ENCODE measurements at places on chromosomes 4 and X. TPM values are rescaled to one million over a fixed set of nuclear protein-coding genes. Genes with fewer than 3 reads are reported as not detected.
A peak's percentile ranks its signal among the peaks of the same experiment; 100 is the strongest.

Gene AMER1
- total RNA-seq = 4.1 TPM

Gene KIT
- total RNA-seq = 11.0 TPM

Gene ARX
- total RNA-seq = not detected

Gene KDM5C
- total RNA-seq = 91.2 TPM

Gene POU4F2
- not detected for total RNA-seq

Gene SLC16A2
- 0.12 TPM for total RNA-seq

Gene KLHL5
- 26.2 TPM for total RNA-seq

Gene IL2
- total RNA-seq = 1.1 TPM

Gene S100P
- 1.3 TPM for total RNA-seq

GRCh38 chr4:126144543-126145237 is 829.9 kb downstream of the FAT4 start:
- no peak for DNase-seq

DNA sequence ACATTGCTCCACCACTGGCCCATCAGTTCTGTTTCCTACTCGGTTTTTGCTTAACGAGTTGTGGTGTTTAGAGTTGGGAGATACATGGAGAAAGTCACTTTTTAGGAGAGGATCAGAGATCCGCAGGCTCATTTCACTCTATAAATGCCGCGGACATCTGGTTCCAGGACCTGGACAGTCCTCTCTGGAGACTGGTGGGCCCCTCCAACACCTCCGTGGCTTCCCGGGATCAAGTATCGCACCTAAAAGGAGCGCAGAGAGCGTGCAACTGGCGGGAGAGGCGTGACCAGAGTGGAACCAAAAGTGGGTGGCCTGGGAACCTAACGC is 9.9 kb upstream of the CLTRN start:
- DNase-seq = no peak

- DNase-seq = no peak
Observed at GRCh38 chr4:182510836-182511235, 267.6 kb downstream of the TENM3 start.

DNA sequence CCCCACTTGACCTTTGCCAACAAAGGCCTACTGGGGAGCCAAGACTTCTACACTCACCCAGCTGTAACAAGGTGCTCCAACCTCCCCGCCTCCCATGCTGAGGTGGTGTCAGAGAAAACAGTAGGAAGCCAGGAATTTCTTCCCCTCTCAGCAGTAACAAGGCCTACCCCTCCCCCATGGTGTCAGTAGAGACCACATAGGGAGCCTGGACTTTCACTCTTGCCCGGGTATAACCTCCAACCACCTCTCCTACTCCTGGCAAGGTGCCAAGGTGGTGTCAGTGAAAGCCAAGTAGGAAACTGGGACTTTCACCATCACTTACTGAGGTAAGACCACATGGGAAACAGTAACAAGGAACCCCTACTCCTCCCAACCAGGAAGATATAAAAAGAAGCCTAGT is 93.1 kb downstream of the SLC16A2 start:
- DNase-seq = no peak

DNA sequence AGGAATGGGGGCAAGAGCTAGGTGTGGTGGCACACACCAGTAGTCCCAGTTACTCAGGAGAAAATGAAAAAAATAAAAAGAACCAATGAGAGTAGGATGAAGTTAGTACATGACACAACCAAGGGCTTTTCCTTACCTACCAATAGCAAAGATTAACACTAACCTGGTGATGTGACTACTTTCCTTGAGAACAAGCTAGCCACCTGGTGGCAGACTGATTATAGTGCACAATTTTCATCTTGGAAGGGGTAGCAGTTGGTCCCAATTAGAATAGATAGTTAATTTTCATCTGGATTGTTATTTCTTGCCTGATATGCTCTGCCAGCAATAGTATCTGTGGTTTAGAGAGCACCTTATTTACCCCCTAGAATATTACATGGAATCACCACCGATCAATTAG is 1216.8 kb upstream of the PABPC4L start:
- no peak for DNase-seq

- DNase-seq = no peak
Observed at GRCh38 chr4:137226900-137227299, 305.4 kb downstream of the PCDH18 start.

DNA sequence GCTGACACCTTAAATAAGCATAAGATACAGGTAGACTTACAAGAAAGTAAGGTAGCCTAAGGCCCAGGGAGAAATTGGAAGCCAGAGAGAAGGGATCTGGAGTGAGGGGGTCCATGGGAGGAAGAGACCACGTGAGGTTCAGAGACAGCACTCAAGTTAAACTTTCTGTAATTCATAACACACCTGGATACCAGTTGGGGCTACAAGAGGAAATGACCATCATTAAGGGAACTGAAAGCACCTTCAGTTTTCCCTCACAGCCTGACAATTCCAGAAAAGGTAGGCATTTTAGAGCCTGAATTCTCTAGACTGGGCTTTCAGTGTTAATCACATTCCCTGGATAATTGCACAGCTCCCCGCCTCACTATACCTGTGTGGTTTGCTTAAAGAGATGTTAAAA is 355.5 kb downstream of the FBXW7 start:
- DNase-seq = no peak

DNA sequence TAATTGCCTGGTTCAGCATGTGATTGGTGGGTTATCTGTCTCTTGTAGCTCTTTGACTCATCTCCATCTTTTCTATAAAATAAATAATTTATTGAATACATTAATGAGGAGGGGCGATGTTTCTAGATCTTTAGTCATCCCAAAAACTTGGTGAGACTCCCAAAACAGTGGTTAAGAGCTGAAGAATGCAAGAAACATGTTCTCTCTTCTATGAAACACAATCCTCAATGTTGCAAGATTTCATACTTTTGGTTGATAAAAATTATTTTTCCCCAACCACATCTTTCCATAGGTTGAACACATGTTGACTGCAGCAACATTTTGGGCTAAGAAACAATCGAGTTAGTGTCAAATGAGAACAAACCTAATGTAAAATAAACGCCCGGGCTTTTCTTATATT is 1.2 kb upstream of the TMEM47 start:
- no peak for DNase-seq

DNA sequence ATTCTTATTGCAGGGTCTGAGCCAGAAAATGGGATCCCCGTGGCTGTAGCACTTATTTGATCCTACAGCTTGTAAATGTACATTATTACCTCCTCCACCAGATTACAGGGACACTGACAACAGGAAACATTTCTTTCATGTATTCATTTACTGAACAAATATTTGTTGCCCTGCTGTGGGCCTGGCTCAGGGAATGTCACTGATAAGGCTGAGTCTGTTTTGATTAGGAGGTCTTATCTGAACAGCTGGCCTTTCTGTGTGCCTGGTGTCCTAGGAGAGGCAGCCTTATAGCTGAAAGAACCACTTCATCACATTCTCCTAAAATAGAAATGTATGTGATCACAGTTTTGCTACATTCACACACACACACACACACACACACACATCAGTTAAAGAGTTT is 45.5 kb upstream of the PROM1 start:
- DNase-seq = no peak

DNA sequence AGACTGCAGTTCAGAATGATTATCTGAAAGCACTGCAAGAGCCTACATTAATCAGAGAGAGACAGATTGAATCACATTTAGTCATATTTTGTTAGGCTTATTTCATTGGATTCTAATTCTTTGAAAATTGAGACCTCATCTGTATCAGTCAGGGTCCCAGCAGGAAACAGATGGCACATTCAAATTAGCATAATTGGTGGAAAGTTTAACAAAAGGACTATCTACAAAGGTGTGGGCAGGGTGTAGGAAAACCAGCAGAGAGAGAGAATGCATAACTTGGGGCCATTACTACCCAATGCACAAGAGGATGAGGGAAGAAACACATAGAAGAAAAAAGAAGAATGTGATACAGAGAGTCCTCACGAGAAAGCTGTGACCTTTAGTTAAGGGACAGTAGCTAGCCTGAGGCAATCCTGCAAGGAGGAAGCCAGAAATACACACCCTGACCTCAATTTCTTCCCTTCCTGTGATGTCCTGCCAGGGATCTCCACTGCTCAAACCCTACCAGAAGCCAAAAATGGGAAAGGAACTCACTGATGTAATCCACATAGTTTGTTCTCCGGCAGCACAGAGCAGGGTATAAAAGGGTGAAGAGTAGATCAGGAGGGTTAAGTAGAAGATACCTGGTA is 17.7 kb upstream of the XKRX start:
- no peak for DNase-seq

DNA sequence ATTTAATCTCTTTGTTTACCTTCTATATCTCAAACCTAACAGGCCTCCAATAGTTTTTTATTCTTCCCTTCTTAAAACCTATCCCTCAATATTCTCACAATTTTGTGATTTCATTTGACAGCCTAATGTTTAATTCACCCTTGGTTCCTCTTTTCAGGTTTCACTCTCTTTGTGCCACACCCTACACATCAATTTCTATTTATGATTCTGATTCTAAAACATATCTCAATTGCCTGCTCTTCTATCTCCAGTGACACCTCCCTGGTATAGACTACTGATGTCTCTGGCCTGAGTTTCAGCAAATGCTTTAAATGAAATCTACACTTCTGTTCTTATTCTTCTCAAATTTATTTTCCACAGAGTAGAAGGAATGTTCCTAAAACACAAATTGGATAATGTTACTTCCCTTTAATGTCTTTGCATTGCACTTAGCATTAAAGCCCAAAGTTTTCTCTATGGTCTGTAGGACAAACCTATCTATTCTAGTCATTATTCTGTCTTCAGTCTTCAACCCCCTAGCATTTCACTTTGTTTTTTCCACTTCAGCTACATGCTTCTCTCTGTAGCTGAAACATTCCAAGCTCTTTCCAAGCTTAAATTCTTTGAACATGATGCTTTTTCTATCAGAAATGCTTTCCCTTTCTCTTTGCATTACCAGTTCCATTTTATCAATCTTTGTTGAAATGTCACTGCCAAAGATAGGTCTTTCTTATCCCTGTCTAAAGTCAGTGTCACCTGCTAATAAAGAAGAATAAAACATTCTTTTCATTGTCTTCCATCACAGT is 622.0 kb downstream of the CENPC start:
- no peak for DNase-seq

GRCh38 chrX:111124418-111124817 is 28.4 kb downstream of the PAK3 start:
- DNase-seq = peak; percentile 38

GRCh38 chr4:125492957-125493356 is 178.2 kb downstream of the FAT4 start:
- no peak for DNase-seq

DNA sequence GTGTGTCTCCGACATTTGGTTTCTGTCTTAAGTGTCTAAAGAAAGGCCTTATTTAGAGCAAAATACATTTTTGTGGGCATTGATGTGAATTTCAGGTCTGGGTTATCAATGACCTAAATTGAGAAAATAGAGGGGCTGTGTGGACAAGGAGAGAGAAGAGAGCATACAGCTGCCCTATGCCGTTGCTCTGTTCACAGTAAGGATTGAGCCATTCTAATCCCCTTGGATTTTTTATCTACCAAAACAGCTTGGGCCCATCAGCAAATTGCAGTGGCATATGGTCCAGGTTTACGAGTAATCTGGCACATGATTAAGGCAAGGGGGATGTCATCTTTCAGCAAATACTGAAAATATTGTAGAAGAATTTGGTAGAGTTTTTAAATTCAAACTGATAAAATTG is 210.2 kb downstream of the ANTXR2 start:
- DNase-seq = no peak

DNA sequence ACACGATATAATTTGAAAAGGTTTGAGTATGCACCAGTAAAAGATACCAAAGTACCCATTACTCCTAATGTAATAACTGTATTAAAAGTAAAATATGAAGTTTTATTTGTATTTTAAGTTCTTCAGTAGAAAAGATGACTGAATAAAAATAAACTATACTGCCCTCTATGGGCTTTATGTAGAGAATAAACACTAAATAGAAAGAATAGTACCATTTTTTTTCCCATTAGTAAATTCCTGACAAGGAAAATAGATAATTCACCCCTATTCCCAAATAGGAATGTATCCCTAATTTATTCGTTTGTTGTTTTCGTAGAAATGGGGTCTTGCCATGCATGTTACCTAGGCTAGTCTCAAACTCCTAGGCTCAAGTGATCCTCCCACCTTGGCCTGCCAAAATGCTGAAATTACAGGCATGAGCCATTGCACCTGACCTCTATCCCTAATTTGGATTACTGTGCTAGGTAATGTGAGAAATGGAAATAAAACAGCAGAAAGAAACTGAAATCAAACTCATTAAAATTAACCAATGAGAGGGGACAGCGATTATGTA is 73.6 kb upstream of the COX18 start:
- DNase-seq = no peak

DNA sequence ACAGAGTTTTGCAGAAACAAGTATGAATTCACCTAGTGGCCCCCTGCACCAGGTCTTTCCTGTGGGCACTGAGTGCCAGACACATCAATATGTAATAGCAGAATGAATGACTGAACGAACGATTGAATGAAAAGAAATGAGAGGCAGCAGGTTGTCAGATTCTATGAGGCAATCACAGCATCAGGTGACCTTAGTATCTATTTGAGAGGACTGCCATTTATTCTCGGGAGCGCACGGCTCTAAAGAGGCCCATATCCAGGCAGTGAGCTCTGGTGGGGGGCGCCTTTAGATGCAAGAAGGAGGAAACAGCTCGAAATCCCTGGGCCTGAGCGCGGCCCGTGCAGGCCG is 528 bp upstream of the SLC25A4 start:
- DNase-seq = no peak

GRCh38 chr4:87956501-87956900 is 19.0 kb upstream of the SPP1 start:
- no peak for DNase-seq

GRCh38 chrX:35625714-35626113 is 172.4 kb upstream of the MAGEB16 start:
- DNase-seq = no peak

GRCh38 chr4:109913596-109914241 is 1.0 kb downstream of the EGF start:
- DNase-seq = no peak

DNA sequence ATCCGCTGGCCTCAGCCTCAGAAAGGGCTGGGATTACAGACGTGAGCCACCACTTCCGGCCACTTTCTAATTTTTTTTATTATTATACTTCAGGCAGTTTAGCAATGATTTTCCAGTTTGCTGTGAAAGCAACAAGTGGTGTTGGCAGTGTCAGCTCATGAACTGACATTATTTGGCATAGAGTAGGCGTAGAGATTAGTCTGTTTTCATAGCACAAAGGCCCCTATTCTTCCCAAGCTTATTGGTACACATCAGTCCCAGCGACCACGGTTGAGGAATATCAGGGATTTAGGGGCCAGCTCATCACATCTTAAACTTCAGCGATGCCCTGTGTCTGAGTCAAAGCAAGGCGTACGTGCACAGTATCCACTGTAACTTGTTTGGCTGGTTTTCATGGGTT is 53.0 kb upstream of the RASSF6 start:
- no peak for DNase-seq

GRCh38 chr4:70908993-70909556 is 6.9 kb downstream of the MOB1B start:
- no peak for DNase-seq

Measured in activated CD8-positive, alpha-beta memory T cell treated with anti-CD3 and anti-CD28 coated beads, Interleukin-2, amount 10 ng/mL, durations not matched to agents 7 days and 5 days (primary cell).